Fibroblast of lung (primary cell): ENCODE measurements at places on chromosomes 5 and 9. TPM values are rescaled to one million over a fixed set of nuclear protein-coding genes. Genes with fewer than 3 reads are reported as not detected.

DNA sequence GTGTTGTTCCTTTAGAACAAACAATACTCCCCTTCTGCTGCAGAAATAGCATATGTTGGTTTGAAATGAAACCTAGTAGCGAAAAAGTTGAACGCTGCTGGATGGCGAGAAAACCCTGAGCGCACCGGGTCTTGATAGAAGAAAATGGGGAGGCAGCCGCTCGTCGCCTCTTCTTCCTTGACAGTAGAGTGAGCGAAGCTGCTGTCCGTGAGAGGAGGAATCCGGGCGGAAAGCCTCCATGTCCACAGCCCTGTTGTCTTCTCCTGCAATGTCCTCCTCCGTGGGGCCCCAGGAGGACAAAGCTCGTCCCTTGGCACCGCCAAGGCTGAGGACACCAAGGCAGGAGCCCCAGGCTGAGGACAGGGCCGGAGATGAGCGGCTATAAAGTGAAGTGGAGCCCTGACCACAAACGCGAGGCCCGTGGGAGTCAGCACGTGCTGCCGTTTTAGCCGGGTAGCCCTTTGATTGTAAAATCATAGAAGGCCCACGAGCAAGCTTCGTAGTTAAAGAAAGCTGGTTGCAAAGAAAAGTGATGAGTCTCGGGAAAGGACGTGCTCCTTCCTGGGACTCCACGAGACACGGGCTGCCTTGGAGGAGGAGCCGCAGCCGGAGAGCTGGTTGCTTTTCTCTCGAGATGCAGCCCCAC, 35.6 kb downstream of the MRPL36 start:
- no peak for DNase-seq

DNA sequence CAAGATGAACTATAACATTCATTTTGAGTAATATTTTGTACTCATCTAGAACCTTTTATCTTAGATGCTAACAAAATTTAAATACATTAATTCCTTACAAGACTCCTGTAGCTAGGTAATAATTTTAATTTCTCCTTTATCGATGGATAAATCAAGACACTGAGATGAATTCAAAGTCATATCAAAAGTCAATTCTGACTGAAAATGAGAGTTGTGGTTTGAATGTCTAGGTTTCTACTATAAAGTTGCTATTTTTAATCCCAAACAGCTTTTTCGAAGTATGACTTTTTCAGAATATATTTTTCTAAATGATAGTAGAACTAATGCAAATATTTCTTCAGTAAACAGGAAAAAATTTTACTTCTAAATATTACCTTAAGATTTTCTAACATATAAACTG, 491.7 kb upstream of the FAM174A start:
- no peak for DNase-seq

GRCh38 chr9:112434487-112434886, 52.1 kb upstream of the KIAA1958 start:
- DNase-seq, result no peak

BASP1 gene
- 248 and 265 TPM in 2 replicates for polyA plus RNA-seq

DNA sequence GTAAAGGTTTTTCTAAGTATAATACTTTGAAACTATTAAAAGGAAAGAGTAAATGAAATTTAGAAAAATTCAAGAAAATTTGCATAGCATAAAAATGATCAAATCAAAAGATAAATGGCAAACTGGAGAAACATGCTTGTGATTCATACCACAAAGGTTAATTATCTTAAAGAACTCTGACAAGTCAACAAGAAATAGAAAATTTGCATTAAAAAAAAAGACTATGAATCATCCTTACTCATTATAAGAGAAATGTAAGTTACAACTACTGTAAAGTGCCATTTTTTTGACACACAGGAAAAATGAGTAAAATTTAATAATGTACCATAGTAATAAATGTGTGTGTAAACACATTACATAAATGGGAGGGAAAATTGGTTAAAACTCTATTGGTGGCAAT, 624.4 kb upstream of the C9orf72 start:
- peak; percentile 0 for DNase-seq

PCDHB14 gene
- polyA plus RNA-seq, result 0.18 and 0.86 TPM in 2 replicates

DNA sequence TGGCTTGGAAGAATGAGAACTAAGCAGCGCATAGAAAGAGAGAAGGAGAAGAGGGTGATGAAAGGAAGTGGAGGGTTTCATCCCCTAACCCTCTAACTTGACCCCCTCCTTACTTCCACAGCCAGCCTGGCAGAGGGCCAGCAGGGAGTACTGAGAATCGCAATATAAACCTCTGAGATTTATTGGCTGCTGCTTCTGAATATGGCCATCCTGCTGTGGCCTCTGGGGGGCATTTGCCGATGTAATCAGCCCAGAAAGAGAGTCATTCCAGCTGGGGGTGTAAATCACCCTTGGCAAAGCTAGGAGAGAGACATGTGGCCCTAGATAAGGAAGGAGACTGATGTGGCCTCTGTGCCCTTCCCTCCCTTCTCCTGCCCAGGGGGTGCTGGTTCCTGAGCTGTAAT, 960 bp upstream of the GFRA3 start:
- DNase-seq, result no peak

DNA sequence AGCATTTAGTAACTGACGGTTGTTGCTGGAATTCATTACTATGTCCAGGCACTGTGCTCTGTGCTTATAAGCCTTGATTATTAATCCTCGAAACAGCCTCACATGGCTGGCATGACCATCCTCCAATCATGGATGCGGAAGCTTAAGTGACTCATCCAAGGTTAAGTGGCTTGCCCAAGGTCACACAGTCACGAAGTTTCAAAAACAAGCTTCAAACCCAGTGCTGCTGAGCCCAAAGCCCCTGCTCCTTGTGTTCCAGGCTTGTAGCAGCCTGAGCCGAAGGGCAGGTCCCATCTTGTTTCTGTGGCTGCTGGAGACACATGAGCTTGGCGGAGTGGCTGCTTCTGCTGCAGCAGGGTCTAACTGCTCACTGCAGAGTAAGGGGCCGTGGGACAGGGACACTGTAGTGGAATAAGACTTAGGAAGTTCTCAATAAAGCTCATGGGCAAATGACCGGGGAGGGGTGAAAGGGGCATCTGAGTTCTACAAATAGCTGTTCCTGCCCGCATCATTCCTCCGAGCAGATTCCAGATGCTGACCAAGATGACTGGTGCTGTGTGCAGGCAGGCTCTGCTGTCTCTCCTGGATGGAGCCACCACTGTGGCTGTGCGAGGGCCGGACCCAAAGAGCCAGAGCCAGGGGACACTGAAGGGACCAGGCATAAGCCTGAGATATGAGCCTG, 32.4 kb downstream of the WHRN start:
- peak; percentile 36 for DNase-seq
